ELR (cell line): ENCODE measurements at places on chromosomes 1 and 21.
A peak's percentile ranks its signal among the peaks of the same experiment; 100 is the strongest.

- DNase-seq, result no peak
Measured at GRCh38 chr21:15172963-15173362, 108.2 kb upstream of the NRIP1 start.

DNA sequence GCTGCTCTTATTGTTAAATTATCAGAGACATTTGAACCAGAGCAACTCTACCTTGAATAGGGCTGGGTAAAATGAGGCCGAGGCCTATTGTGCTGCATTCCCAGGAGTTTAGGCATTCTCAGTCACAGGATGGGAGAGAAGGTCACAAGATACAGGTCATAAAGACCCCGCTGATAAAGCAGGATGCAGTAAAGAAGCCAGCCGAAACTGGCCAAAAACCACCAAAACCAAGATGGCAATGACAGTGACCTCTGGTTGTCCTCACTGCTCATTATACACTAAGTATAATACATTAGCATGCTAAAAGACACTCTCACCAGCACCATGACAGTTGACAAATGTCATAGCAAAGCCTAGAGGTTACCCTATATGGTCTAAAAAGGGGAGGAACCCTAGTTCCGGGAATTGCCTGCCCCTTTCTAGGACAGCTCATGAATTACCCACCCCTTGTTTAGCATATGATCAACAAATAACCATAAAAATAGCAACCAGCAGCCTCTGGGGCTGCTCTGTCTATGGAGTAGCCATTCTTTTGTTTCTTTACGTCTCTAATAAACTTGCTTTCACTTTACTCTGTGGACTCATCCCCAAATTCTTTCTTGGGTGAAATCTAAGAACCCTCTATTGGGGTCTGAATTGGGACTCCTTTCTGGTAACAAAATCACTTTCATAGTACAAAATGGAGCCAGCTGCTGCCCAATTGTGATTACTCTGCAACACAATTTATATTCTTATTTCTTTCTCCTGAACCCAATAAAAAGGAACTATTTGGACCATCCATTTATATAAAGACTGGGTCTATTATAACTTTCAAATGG is 179.6 kb downstream of the TGFBR3 start:
- DNase-seq, result no peak

DNA sequence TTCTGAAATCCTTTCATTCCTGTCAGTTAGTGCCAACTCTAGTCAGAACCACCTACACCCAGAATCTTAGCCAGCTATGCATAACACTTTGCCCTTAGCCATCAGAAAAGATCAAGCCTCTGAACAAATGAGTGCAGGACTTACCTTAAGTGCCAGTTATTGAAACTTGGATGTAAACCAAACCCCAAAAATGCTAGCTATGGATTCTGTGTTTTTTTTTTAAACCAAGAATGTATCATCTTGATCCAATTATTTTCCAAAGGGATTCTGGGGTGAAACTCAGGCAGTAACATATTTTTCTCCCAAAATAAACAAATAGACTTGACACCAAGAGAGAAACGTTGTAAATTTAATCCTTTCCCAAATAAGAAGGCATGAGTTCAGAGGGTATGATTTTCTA is 538.6 kb upstream of the ADAMTS5 start:
- peak; percentile 40 for DNase-seq

DNA sequence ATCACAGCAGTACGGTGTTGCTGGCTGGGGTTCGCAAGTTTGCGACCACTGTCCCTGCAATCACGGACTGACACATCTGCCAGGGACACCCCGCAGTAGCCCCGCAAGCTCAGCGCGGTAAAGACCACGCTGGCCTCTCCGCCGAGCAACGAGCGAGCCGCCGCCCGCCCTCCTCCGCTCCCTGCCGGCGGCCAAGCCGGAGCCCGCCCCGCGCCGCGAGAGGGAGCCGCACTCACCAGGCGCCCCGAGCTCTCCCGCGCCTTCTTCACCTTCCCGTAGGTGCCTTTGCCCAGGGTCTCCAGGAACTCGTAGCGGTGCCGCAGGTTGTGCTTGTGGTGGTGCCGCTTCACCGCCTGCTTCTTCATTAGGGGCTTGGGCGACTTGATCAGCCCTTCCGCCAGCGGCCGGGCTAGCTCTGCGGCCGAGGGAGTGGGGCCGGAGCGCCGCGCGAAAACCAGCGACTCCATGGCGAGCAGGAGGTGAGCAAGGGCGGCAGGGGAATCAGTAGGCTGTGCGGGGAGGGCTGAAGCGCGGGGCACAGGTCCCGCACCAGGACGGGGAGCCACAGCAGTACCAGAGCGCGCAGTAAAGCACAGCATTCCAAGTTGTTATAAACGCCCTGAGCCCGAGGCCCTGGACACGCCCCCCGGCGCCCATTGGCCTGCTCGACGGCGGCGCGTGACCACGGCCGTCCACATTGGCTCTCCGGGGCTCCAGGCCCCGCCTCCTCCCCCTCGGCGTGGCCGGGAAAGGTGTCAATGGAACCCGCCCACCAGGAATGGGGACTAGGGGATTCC is at the start of gene NUAK2:
NUAK2 (minus strand) TSS at position 584 of the 797 bp plus-strand sequence; CDS start at position 467, 117 bp downstream.
- DNase-seq, result peak; percentile 94

- DNase-seq, result no peak
Measured at GRCh38 chr1:178361847-178362246, 134.9 kb downstream of the CLEC20A start.

- DNase-seq, result no peak
Measured at GRCh38 chr1:199821029-199821779, 206.3 kb upstream of the NR5A2 start.

DNA sequence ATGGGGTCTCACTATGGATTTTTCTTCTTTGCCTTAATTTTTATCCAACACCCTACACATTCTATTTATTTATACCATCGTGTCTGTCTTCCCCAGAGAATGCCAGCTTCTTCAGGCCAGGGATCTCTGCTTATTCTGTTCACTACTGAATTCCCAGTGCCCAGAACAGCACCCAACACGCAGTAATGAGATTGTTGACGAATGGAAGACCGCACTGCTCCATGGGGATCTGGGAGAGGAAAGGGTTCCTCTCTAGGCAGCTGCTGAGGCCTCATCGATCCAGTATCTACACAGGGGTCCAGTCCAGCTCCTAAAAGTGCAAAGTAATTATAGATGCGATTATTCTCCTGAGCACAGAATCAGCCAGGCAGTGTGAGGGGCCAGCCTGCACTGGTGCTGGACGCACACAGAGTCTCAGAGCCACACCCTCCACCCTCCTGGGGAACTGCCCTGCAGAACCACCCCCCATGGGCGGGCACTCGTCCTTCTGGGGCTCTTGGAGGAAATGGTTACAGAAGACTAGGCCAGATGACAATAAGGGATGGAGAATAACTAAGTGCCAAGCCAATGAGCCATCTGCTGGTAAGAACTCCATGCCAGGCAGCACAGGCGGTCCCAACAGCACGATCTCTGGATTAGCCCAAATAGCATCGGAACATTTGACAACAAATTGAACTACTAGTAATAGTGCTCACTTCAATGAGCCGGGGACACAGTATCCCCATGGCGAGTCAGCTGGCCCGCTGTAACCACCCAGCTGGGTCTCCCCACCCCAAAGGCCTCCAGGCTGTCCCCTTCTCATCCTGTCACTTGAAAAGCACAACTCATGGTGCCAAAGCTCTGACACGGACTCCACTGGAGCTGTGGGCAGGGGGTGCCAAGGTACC is 1.7 kb upstream of the PDE9A start:
- DNase-seq, result no peak

GRCh38 chr1:183913567-183913993 is 108.7 kb downstream of the RGL1 start:
- peak; percentile 33 for DNase-seq

DNA sequence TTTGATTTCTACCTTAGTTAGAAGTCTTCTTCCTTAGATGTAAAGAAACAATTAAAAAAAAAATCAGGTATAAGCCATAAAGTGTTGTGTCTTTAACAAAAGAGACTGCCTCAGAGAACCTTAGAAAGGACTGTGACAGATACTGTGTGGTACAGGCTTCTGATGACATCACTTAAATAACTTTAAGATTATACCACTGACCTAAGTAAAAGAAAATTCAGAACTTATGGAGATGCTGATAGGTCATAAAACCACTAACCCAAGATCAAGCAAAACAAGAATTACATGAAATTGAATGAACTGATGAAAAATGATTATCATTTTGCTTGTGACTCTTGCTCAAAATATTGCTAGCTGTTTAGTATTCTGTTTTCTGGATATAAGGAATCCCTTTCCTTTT is 220.8 kb downstream of the NRIP1 start:
- peak; percentile 18 for DNase-seq

GRCh38 chr1:16215882-16216753 is 3.7 kb upstream of the ARHGEF19 start:
- DNase-seq, result peak; percentile 57

GRCh38 chr1:70948396-70949017 is 99.1 kb downstream of the PTGER3 start:
- no peak for DNase-seq

DNA sequence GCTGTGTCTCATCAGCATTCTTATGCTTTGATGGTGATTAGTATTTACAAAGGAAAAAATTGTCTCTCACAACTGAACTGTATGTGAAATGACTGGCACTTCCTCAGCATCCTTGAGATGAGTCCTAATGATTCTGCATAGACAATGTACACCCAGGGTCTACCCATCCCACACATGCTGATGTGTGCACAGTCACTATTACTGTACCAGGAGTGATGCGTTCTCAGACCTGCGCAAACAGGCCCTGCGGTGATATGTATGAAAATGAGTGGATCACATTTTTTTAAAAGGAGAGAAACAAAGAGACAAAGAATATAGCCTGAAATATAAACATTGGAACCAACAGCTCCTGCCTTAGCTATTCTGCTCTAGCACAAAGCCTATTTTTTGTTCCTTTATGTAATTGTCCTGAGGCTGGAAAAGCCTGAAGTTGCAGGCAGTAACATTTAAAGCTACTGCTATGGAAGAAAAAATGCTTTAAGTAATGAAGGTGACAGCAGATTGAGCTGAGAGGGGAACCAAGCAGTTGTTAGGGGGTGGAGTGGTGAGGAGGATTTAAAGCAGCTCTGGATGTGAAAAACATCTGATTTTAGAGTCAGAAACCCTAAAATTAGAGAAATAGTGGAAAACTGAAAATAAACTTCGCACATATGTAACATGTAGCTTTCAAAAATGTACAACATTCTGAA is 5.5 kb downstream of the RCAN1 start:
- no peak for DNase-seq

GRCh38 chr1:61301824-61302657 is 219.7 kb downstream of the NFIA start:
- DNase-seq, result peak; percentile 13

DNA sequence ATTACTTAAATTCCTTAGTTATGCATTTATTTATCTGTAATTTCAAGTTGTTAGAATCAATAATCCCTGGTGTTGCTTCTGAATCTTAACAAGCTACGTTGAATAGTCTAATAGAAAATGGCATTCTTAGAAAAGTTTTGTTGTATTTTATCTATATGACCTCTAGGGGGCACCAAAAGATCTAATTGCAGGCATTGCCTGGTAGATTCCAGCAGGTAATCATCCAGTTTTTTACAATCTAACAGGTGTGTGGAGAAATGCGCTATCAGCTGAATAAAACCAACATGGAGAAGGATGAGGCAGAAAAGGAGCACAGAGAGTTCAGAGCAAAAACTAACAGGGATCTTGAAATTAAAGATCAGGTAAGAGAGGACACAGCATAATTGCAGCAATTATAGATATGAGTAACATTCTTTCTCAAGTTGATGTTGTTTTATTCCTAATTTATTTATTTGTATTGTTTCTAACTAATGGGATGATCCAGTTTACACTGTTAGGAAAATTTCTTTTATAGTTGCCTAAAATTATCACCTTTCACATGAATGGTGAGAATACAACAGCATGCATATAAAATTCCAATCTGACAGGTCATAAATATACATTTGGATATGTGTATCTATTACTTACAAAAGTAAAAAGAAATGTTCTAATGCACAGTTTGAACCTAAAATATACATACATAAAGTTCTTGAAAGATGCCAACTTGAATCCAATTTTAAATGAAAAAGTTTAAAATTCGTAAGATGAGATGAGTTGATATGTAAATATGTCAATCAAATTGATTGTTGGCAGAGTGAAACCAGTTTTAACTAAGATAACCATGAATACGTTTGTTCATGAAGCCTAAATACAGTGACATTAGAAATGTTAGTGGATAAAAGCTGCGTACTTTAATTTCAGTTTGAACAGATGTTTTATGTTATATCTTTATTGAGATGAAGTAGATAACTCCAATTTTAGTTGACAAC is 88.4 kb downstream of the SDCCAG8 start:
- peak; percentile 65 for DNase-seq

DNA sequence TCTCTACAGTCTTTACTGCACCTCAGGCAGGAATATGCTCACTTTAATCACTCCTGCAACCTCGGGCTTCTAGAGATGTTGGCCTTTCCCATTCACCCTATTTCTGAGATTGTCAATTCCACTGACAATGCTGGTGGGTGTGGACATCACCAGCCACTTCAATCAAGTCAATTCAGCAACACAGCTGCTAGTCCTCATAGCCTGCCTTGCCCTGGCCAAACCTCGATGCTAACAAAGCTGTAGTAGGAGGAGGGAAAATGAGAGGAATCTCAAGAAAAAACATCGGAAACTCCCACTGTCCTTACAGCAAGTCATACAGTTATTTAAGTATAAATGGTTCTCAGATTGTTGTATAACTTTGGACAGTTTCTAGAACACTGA is 155.0 kb downstream of the KCNH1 start:
- DNase-seq, result no peak

- DNase-seq, result peak; percentile 15
Measured at GRCh38 chr1:86998727-86999126, 84.3 kb downstream of the HS2ST1 start.

DNA sequence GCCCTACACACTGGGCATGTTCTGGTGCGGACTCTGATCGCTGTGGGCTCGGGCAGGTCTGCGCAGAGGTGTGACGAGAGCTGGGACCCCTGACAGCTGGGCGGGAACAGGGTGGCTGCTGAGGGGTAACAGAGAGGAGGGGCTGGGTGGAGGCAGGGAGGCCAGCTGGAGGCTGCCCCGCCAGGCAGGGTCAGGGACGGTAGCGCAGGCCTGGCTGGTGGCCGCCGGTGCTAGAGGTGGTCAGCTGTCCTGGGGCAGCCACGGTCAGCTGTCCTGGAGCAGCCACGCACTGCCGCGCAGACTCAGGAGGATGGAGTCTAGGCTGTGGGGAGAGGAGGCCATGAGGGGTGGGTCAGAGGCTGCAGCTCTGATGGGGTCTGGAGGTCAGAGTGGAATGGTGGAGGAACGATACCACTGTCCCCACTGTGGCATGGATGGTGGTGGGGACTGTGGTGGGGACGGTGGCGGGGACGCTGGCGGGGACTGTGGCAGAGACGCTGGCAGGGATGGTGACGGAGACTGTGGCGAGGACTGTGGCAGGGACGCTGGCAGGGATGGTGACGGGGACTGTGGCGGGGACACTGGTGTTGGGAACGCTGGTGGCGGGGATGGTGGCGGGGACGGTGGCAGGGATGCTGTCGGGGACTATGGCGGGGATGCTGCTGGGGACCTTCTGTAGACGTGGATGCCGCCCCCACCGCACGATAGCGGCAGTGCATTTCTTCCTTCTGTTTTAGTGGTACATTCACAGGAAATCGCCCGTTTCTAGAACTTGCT is 21.3 kb upstream of the LRRC3 start:
- DNase-seq, result no peak

DNA sequence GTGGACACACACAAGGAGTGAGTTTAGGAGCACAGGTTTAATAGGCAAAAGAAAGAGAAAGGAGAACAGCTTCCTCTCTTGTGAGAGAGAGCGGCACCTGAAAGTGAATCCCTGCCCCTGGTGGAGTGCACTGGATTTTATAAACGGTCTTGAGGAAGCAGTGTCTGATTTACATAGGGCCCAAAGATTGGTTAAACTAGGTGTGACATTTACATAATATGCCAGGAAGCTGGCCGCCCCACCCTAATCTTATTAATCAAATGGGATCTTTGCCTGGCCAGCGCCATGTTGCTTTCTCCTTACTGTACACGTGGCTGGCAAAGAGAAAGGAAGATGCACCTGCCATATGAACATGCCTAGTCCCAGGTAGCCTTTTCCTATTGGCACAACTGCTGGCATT is 38.7 kb downstream of the CFH start:
- no peak for DNase-seq
